ENCODE measurements at places on chromosomes 16 and 17. TPM values are rescaled to one million over a fixed set of nuclear protein-coding genes. Genes with fewer than 3 reads are reported as not detected.

GRCh38 chr17:58452738-58453137 is 35.4 kb upstream of the RNF43 start:
- no peaks in the 10 kb centered on the region for H3K4me1 ChIP-seq
- no peaks in the 10 kb centered on the region for H3K36me3 ChIP-seq
- DNase-seq: no peak
- H3K4me3 ChIP-seq: no peak overlapping the region
- no peaks in the 10 kb centered on the region for H3K27me3 ChIP-seq
- no peak overlapping the region for H3K27ac ChIP-seq

GRCh38 chr17:622356-622755 is 92.3 kb downstream of the VPS53 start:
- no peak for DNase-seq
- no peaks in the 10 kb centered on the region for H3K4me1 ChIP-seq
- no peaks in the 10 kb centered on the region for H3K27me3 ChIP-seq
- H3K36me3 ChIP-seq: no peaks in the 10 kb centered on the region
- H3K4me3 ChIP-seq: no peak overlapping the region
- H3K27ac ChIP-seq: no peak overlapping the region

GRCh38 chr17:70519300-70519699 is 350.0 kb downstream of the KCNJ2 start:
- DNase-seq: no peak
- H3K27me3 ChIP-seq: no peaks in the 10 kb centered on the region
- no peak overlapping the region for H3K27ac ChIP-seq

Gene CLEC19A
- not detected for total RNA-seq

Gene CDH8
- 0.19 TPM for total RNA-seq

Gene SCARF1
- total RNA-seq: 20.1 TPM

GRCh38 chr16:51797669-51798259 is 646.7 kb upstream of the SALL1 start:
- no peaks in the 10 kb centered on the region for H3K4me1 ChIP-seq
- no peak overlapping the region for H3K27ac ChIP-seq
- H3K4me3 ChIP-seq: no peak overlapping the region
- no peaks in the 10 kb centered on the region for H3K27me3 ChIP-seq
- H3K36me3 ChIP-seq: no peaks in the 10 kb centered on the region
- DNase-seq: no peak

Gene C16orf78
- not detected for total RNA-seq

DNA sequence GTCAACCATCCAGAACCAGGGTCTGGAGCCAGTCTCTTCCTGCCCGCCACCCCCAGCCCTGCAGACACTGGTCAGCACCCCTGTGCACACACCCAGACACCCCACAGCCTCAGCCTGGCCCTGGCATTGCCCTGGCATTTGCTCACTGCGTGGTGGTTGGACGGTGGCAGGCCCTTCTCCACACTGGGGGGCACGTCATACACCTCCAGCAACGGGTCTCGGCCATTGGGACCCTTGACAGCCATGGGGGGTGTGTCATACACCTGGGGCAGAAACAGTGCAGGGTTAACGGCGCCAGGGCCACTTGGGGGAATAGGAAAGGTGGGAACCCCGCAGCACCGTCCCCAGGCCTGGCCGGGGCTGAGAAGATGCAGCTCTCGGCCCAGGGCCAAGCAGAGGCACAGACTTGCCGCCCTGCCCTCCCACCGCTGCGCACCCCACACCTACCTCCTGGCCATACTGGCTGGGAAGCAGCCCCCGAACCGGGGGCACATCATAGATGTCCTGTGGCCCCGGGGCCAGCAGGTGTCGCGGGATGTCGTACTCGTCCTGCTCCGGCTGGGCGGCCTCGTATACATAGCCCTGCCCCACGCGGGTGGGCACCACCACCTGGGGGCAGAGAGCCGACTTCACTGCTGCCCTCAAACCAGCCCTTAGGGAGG is 14.6 kb downstream of the BCAR1 start:
- H3K27ac ChIP-seq: no peak overlapping the region
- peaks cover 54% of the 10 kb centered on the region for H3K36me3 ChIP-seq
- DNase-seq: no peak
- no peaks in the 10 kb centered on the region for H3K27me3 ChIP-seq
- no peak overlapping the region for H3K4me3 ChIP-seq

- peak; percentile 88 for DNase-seq
- H3K36me3 ChIP-seq: no peaks in the 10 kb centered on the region
- H3K4me3 ChIP-seq: peak within 1 kb of the TSS; percentile 68
- peak within 1 kb of the TSS; percentile 51 for H3K27ac ChIP-seq
- H3K4me1 ChIP-seq: peaks cover 31% of the 10 kb centered on the region
Observed at GRCh38 chr17:82212331-82213250, at the start of gene CCDC57. Gene CCDC57, minus strand, starts transcription at chr17:82212842. Its CDS starts 10,898 bp downstream, at chr17:82201944.
